ENCODE measurements at places on chromosomes 5 and 9. TPM values are rescaled to one million over a fixed set of nuclear protein-coding genes. Genes with fewer than 3 reads are reported as not detected.

The TNFSF15 gene
- not detected for polyA plus RNA-seq

The OMD gene
- polyA plus RNA-seq = not detected

GRCh38 chr5:176673651-176674583 lies 26.6 kb downstream of the TSPAN17 start:
- no peak for DNase-seq

DNA sequence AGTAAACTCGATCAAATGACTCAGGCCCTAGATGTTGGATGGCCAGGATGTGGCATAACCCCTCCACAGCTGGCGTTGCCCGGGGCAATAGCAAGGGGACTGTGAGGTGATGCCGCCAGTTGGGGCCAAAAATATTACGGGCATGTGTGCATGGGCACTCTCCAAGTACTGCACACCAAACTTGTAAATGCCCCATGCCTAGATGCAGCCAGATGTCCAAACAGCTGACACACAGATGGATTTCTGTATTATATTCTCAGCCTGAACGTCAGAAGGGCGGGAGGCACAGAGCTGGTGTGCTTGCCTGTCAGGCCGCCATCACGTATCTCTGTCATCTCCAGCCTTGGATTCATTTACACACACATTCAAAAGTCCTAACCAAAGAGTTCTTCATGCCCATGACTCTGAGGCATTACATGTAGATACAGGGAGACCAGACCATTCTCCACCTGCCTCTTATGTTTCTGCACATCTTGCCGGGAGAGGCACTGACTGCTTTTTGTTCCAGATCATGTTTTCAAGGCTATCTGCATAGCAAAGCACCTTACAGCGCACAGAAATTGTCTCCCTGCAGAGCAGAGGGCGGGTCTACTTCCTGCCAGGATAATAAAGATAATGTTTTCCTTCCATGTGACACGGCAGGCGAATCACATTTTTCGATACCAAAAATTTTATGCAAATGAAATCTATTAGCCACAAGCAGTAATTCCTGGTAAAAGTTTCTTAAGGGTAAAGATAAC lies 200.9 kb upstream of the ADAMTS16 start:
- DNase-seq = no peak

- DNase-seq = peak; percentile 56
These were observed 109.8 kb upstream of the NMUR2 start for GRCh38 chr5:152514827-152515397.

The RUFY1 gene
- polyA plus RNA-seq = 25.6 TPM

The HMCN2 gene
- polyA plus RNA-seq = 0.27 TPM

The GFRA3 gene
- polyA plus RNA-seq = 0.51 TPM

The SLC6A7 gene
- not detected for polyA plus RNA-seq

The WHRN gene
- 10.8 TPM for polyA plus RNA-seq

- no peak for DNase-seq
These were observed 56.6 kb downstream of the HSD17B3 start for GRCh38 chr9:96245399-96245798.

The BTNL3 gene
- polyA plus RNA-seq = not detected

DNA sequence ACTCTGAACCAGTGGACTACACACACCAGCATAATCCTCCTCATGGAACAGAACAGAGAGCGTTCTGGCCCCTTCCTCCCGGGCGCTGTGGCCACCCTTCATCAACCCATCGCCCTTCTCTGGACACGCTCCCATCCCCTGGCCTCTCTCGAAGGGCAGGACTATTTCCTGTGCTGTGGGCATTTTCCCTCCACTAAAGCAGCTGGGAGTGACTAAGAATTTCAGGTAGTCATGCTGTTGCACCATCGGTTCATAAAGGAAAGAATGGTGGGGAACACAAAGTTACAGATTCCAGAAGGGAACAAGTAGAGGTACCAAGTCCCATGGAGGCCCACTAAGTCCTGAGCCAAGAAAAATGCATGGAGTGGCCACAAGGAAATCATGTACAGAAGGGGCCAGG lies 68.6 kb downstream of the EPB41L4B start:
- no peak for DNase-seq

DNA sequence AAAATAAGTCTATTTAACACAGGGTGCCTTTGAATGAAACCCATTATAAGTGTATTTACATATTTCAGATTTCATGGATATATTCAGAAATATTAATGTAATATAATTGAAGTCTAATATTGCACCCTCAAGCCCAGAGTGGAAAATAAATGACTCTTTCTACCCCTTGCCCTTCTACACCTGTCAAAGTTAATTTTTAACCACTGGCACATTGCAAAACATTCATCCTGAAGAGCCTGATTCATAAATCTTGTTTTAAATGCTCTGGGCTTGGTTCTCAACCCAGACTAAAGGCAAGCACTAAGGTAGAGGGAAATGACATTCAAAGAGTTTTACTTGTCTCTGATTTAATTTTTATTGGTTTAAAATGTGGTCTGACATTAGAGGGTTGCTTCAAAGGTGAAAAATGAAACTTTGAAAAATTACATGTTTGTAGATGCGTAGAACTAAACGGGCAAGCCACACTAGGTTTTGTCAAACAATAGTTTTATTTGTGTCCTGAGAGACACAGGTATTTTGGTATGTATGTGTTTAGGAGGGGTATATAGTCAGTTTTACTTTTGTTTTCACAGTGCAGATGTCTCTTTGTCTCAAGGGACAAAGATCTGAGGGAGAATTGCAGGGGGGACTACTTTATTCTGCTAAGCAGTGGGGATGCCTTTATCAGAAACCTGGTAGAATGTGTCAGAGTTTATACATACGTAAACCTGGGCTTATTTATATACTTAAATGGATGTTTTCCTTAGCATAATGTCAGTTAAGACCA lies 69.7 kb downstream of the PIK3R1 start:
- no peak for DNase-seq

DNA sequence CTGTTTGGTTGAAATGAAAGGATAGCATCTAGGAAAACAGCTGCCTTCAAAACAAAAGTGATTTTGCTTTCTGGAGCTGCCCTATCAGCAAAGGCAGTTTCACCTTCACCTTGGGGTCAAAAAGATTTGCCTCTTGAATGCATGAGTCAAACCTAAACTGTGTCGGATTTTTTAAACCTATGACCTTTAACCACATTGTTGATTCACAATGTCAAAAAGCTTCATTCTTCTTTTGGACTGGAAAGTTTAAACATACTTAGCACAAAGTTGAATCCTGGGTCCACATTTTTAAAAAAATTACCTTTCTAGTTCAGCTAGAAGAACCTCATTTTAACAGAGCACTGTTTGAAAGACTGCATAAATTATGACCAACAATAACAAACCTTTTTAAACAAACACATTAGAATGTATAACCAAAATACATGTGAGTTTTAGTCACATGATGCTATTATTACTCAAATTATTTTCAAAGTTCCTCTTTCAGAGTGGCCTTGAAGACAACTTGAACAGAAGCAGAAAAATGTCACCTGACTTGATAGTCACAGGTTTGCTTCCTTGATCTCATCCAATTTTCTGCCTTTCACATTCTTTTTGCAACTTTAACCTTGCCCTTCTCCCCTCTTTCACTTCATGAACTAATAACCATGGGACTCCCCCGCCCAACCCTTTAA lies 109.7 kb upstream of the LHFPL2 start:
- no peak for DNase-seq

The FST gene
- 29.3 TPM for polyA plus RNA-seq

DNA sequence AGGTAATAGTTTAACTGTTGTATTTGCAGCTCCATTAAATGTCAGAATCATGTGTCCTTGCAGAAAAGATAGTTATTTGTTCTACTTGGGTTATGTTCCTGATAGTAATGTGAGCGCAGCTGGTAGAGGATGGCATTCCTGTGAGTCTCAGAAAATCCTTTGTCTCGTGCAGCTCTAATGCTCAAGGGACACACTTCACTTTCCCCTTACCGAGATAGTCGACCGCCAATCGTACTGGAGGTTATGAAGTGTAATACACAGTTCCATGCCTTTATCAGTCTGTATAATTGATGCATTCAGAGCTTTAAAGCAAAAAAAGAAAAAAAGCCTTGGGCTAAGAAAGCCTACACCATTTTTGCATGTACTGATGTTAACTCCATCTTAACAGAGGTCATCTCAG lies 60.2 kb upstream of the SRP19 start:
- no peak for DNase-seq

- no peak for DNase-seq
These were observed 13.2 kb downstream of the CMYA5 start for GRCh38 chr5:79702606-79703380.

DNA sequence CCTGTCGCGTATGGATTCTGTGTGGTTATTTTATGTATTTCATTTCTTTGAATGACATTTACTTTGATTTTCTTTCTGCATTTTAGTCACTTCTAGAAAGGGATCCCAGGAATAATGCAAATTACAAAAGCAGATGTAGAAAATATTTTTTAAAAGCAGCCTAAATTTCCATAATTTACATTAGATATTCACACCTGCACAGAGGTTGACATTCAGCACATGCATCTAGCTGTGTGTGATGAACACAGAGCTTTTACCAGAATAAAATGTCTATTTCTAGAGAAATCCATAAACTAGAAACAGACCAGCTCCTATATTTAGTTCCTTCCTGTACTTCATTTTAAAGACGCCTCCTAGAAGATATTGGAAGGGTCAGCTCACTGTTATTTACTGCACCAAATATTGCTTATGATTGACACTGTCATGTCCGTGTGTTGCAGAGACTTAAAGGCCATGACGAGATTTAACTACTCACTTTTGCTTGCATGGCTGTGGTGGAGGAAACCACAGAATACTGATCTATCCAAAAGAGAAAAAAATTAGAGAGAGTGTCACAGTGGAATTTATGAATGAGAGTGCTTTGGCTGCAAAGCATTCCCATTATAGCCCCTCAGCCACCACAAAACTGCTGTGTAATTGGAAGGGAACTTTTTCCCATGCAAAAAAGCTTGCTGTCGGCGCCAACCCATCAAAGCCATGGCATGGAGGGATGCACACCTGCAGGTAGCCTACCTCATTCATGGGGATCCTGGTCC lies 58.1 kb downstream of the EBF1 start:
- peak; percentile 27 for DNase-seq

The TMEM161B gene
- polyA plus RNA-seq = 12.2 TPM

DNA sequence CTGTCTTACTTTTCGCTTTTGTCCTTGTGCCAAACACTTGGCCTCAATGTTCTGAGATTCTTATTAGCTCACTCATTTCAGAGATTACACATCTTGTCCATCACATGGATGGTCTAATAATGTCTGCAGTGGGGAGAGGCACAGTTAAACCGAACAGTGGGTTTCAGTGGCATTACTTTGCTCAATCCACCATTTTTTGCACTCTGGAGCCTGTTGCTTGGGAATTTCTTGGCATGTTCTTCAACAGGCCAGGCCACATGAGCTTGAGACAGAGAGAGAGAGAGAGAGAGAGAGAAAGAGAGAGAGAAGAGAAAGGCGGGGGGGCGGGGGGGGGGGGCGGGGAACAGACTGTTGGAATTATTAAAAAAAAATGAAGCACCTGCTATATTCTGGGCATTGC lies 1327.8 kb upstream of the WWC1 start:
- no peak for DNase-seq

DNA sequence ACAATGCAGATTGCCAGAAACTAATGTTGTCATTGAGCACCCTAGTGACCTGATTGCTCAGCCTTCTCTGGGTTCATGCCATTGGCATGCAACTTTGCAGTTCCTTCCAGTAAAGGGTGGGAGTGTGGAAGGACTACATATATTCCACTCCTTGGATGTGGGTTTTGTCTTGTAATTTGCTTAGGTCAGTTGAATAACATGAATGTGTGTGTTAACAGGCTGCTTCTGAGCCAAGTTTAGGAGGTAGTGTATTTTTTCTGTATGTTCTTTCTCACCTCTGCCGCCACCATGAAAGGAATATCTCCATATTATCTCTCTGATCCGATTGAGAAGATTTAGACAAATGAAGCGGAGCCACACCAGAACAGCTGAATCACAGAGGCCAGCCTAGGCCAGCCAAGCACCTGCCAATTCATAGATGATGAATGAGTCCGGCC lies 1929.6 kb upstream of the CDH6 start:
- DNase-seq = no peak
